Activated CD4-positive, CD25-positive, alpha-beta regulatory T cell treated with anti-CD3 and anti-CD28 coated beads, Interleukin-2, amount 50 U/mL, for 24 hours (primary cell): ENCODE measurements at places on chromosomes 2 and 18.

- no peak for ATAC-seq
Observed at GRCh38 chr2:32884346-32884745, 62.4 kb upstream of the LTBP1 start.

- ATAC-seq, result no peak
Observed at GRCh38 chr2:113827426-113827825, 62.5 kb upstream of the ACTR3 start.

- peak; percentile 23 for ATAC-seq
Observed at GRCh38 chr2:42105330-42106256, 57.8 kb downstream of the PKDCC start.

DNA sequence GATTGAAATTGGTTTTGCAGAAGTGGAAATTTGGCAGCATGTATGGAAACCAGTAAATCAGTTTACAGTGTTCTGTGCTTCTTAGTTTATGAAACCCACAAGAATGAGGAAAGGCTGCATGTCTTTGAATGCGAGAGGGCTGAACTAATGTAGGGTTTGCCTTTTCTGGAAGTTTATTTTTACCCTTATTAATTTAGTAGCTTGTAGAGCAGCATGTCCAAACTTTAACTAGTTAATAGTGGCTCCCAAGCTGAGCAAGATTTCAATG, 50.4 kb downstream of the LDLRAD4 start:
- no peak for ATAC-seq

GRCh38 chr2:119422360-119423107, 9.1 kb upstream of the TMEM37 start:
- no peak for ATAC-seq

DNA sequence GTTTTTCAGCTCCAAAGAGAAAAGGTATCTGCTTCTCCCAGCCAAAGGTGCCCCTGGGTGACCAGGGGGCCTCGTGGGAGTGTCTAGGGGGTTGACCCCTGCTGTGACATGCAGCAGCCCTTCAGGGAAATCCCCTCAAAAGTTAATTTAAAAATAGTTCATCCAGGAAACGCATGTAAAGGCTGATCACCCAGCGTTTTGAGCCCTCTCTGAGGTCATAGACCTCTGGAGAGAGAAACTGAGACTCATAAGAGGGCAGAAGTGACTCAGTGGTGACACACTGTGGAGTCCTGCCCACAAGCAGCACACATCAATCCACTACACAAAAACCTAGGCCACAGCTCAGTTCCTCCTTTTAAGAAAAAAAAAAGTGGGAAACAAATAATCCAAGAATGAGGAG, 11.9 kb downstream of the GAL3ST2 start:
- ATAC-seq, result peak; percentile 97

- no peak for ATAC-seq
Observed at GRCh38 chr2:53787614-53788289, 908 bp downstream of the ERLEC1 start.

GRCh38 chr2:179927041-179927440, 65.6 kb upstream of the ZNF385B start:
- ATAC-seq, result no peak

DNA sequence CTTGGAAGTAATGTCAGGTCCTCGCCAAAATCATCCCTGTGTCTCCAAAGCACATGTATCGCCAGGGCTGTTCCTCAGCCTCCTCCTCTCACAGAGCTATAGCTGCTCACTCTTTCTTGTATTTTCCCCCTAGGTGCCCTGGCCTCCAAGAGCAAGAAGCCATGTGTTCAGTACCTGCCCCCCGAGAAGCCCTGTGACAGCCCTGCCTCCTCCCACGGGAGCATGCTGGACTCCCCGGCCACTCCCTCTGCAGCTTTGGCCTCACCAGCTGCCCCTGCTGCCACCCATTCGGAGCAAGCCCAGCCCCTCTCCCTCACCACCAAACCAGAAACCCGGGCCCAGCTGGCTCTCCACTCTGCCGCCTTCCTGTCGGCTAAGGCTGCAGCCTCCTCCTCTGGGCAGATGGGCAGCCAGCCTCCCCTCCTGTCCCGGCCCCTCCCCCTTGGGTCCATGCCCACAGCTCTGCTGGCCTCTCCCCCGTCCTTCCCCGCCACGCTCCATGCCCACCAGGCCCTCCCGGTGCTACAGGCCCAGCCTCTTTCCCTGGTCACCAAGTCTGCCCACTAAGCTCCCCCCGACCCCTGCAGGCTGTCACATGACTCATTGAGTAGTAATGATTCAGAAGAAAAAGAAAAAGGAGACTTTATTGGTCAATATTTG, 18.8 kb downstream of the TGOLN2 start:
- peak; percentile 34 for ATAC-seq

DNA sequence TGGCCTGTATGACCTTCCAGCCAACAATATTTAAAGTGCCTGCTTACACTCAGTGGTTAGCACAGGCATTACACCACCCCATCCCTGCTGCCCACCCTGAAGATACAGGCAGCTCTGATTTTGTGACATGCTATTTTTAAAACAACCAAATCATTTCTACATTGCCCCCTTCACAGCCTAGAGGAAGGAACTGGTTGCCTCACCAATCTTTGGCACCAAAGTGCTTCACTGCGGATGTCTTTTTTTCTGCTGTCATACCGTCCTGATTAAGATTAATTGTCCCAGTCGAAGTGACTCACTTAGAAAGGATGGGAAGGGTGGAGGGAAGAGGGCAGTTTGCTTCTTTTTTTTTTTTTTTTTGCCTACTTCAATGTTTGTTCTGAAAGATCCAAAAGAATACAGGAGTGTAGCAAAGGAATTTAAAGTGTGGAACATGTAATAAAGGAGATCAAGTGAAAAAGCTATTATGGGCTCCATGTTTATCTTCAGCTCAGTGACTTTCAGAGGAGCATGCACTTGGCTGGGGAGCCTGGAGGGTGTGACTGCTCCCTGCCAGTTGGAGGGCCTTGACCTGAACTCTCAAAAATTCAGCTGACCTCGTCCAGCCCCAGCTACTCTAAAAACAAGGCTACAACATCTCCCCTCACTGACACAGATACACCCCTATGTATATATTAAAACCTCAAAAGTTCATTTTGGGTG, 501.1 kb upstream of the TNP1 start:
- no peak for ATAC-seq

DNA sequence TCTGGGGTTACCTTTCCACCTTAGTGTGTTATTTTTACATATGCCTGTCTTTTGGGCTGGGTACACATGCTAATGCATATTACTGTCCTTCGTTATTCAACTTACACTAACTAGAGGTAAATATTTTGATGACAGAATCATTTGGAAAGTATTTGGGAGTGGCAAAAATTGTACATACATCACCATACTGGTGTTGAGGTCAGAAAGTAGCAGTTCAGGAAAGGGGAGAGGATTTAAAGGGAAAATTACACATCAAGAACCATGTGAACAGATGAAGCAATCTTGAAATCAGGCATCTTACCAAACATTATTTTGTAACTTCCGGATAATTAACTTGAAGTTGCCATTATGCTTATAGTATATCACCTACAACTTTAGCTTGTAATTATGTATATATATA, 379.7 kb downstream of the RND3 start:
- no peak for ATAC-seq

DNA sequence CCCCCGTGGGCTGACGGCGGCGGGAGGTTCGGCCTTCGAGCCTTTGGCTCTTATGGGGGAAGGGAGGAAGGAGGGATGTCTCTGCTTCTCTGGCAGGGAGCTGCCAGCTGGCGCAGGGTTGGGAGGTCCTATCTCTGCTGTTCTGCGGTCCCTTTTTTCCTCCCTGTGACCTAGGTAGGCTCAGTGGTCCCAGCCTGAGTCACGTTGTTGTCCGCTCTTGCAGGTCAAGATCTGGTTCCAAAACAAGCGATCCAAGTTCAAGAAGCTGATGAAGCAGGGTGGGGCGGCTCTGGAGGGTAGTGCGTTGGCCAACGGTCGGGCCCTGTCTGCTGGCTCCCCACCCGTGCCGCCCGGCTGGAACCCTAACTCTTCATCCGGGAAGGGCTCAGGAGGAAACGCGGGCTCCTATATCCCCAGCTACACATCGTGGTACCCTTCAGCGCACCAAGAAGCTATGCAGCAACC, 2.5 kb downstream of the DLX1 start:
- no peak for ATAC-seq

DNA sequence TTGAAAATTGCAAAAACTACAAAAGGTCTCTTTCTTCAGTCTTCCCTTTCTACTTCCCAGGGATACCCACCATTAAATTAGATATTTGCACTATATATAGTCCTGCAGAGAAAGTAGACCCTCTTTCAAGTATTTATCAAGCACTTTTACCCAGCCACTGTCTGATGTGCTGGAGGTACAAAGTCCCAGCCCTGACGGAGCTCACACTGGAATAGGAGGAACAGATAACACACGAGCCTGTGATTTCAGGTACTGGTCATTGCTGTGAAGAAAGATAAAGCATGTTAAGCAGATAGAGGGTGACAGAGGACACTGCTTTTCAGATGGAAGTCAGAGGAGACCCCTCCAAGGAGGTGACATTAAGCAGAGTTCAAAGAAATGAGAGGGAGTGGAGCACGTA, 19.6 kb downstream of the SEC11C start:
- ATAC-seq, result no peak

- no peak for ATAC-seq
Observed at GRCh38 chr2:190379249-190379964, 28.7 kb upstream of the MFSD6 start.

GRCh38 chr2:173914055-173914927, 50.9 kb downstream of the SP3 start:
- no peak for ATAC-seq

GRCh38 chr18:31617031-31617717, 25.5 kb downstream of the TTR start:
- ATAC-seq, result no peak

DNA sequence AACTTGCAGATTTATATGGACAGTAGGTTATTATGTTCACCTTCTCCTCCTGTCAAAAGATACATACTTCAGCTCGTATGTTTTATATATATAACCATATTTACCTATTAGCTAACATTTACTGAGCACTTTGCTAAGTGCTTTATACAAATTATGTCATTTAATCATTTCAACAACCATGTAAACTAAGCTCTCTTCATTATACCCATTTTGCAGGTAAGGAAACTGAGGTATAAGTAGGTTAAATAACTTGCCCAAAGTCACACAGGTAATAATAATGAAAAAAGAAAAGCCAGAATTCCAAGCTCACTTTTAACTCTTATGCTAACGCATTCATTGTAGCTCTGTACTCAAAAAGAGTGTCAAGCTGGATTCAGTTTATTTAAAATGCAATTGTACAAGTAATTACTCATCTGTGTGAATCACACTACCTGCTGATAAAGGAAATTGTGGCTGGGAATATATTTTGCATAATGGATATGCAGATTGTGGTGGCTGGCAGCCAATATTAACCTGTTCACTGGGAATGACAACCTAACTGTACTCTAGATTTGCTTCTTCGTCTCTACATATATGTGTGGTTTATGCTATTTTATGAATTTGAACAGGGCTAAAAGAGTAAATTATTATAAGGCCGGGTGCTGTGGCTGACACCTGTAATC, 20.6 kb downstream of the SLC16A14 start:
- no peak for ATAC-seq

DNA sequence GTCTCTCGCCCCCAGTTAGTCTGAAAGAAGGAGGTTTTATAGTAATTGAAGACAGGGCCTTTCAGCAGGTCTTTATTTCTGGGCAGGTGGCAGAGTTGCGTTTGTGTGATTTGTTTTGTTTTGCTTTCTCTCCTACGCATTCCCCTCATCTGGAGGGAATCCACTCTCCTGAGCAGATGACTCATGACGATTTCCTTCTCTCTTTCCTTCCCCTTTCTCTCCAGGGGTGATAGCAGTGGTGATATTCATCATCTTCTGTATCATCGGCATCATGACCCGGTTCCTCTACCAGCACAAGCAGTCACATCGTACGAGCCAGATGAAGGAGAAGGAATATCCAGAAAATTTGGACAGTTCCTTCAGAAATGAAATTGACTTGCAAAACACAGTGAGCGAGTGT, 888.8 kb downstream of the CNTNAP5 start:
- no peak for ATAC-seq

DNA sequence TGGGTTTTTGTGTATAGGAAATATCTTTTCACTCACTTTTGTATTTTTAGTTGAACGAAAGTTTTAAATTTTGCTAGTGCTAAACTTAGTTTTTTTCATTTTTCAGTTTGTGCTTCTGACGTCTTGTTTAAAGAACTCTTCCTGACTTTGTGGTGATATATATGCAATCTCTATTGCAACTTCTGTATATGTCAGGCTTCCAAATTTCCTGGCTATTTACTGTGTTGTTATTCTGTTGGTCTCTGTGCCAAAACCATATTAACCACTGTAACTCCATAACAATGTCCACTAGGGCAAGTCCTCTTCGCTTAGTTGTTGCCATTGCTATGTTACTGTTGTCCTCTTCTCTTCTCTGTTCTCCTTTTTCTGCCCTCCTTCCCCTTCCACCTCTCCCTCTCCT, 3.2 kb upstream of the EHD3 start:
- no peak for ATAC-seq

- no peak for ATAC-seq
Observed at GRCh38 chr2:28173377-28173776, 219.3 kb upstream of the FOSL2 start.

- ATAC-seq, result no peak
Observed at GRCh38 chr2:101014264-101014857, 12.3 kb downstream of the RPL31 start.
